ENCODE measurements at places on chromosomes 2 and 18. TPM values are rescaled to one million over a fixed set of nuclear protein-coding genes. Genes with fewer than 3 reads are reported as not detected.

GRCh38 chr2:150612957-150613710 is 125.7 kb upstream of the RND3 start:
- DNase-seq = no peak

DNA sequence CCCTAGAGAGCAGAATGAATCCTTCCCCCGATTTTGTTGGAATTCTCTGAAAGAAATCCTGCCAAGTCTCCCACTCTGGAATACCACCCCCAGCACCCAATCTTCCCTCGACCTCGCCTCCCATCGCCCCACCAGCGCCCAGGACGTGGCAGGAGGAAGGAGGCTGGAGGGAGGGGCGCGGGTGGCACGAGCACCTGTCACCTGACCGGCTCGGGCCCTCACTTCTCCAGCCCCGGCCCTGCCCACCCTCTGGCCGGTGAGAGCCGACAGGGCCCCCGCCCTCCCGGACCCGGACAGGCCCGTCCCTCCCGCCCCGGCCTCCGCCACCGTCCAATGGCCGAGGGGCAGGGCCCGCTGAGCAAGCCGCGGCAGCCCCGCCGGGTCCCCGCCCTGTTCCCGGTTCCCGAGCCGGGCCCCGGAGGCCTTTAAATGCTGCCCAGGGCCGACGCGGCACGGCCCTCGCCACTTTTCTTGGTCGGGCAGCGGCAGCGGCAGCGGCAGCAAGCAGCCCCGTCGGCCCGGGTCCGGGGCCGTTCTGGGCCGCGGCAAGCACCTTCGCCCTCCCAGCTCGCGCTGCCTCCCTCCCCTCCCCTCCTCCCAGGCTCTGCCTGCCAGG is at the start of gene LGALSL:
Gene LGALSL (plus strand): TSS at position 393 of the 616 bp plus-strand sequence. CDS start 384 bp downstream, outside the sequence.
- peak; percentile 55 for DNase-seq

DNA sequence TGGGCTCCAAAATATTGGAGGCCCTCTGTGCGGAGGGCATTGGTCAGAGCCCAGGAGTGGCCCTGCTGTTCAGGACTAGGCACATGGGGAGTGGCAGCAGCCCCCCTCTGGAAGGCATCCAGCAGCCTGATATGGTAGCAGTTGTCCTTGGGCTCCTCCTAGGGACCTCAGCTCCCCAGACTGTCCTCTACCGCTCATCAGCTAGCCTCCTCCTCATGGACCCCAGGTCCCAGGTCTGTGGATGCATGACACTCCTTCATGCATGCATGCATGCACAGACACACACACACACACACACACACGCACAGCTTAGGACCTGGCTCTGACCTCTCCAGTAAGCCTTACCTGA is 15.4 kb upstream of the ATP6V1B1 start:
- no peak for DNase-seq

GRCh38 chr2:238448031-238448955 is 21.6 kb downstream of the ASB1 start:
- DNase-seq = no peak

DNA sequence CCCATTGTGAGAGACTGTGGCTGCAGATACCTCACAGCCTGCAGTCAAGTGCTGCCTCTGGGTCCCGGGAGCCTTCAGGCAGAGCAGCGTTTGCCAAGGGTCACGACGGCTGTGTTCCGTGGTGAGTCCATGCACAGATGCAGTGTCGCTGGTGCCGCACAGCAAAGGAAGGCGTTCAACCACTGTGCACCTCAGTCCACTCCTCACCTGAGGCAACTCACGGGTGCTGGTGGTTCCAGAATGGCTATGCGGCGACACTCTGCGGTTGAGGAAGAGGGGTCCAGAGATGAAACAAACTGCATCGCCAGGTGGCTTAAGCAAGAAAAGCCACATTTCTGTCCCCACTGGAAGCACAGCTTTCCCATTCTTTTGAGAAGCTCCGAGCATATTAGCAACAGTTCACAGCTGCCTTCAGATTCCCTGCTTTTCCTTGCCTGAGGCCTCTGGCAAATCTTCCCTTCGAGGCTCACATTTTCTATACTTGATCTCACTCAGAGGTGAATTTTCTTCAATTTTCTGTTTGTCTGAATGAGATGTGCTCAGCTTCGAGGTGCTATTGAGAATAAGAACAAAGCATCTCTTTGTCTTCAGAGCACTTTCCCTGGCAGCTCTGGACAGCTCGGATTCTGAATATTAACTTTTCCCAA is 208.8 kb upstream of the TWIST2 start:
- no peak for DNase-seq

- no peak for DNase-seq
Measured at GRCh38 chr2:44959855-44960254, 18.4 kb downstream of the SIX3 start.

DNA sequence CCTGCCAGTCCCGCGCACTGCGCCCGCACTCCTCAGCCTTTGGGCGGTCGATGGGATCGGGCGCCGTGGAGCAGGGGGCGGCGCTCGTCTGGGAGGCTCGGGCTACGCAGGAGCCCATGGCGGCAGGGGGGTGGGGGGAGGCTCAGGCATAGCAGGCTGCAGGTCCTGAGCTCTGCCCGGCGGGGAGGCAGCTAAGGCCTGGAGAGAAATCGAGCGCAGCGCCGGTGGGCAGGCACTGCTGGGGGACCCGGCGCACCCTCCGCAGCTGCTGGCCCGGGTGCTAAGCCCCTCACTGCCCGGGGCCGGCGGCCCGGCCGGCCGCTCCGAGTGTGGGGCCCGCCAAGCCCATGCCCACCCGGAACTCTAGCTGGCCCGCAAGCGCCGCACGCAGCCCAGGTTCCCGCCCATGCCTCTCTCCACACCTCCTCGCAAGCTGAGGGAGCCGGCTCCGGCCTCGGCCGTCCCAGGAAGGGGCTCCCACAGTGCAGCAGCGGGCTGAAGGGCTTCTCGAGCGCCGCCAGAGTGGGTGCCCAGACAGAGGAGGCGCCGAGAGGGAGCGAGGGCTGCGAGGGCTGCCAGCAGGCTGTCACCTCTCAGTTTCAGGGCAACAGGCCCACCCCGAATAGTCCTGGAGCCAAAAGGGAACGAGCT is 74.1 kb downstream of the PSMG2 start:
- DNase-seq = no peak

DNA sequence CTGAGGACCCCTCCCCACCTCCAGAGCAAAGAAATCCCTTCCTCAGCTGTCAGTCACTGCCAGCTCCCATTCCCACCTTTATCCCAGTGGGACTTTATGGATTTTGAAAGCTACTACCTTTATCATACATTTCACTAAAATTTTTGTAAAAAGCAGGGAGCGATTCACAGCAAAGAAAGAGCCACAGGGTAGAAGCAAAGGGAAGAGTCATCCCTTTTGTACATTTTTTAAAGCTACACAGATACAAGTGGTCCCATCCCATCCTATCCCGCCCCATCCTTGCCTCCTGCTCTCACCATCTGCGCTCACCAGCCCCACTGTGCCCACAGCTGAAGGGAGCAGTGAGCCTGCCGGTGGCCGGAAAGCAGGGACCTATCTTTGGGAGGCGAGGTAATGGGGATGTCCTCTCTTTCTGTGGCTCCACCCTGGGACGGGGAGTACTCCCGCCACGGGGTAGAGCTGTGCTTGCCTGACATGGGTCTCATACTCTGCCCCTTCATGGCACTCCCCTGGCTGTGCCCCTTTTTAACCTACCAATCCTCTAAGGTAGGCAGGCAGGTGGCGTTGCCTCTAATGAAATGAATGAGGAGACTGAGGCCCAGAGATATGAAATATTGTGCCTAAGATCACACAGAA is 13.2 kb downstream of the SH2D6 start:
- DNase-seq = no peak

- no peak for DNase-seq
Measured at GRCh38 chr2:98300141-98300874, 45.9 kb upstream of the CNGA3 start.

DNA sequence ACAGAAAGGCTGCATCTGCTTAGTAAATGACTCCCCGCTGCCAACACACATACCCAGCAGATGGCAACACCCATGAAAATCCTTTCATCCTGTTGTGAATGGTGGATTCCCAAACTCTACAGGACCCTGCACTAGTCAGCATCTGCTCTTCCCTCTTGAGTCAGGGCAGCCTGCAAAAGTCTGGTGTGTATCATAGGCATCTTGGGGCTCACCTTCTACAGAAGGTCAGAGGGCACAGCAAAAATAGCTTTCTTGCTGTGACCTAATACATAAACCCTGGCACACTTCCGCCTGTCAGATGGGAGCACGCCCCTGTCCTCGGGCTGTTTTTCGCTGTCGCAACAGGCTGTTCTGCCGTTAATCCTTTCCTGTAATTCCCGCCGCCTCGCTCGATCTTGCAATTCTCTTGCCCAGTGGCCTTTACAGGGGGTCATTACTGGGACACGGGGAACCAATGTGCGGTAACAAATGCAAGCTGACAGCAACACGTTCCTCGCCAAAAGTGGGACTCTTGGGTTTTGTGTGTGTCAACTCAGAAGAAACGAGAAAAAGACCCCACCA is 19.9 kb upstream of the SCYGR1 start:
- DNase-seq = peak; percentile 93

DNA sequence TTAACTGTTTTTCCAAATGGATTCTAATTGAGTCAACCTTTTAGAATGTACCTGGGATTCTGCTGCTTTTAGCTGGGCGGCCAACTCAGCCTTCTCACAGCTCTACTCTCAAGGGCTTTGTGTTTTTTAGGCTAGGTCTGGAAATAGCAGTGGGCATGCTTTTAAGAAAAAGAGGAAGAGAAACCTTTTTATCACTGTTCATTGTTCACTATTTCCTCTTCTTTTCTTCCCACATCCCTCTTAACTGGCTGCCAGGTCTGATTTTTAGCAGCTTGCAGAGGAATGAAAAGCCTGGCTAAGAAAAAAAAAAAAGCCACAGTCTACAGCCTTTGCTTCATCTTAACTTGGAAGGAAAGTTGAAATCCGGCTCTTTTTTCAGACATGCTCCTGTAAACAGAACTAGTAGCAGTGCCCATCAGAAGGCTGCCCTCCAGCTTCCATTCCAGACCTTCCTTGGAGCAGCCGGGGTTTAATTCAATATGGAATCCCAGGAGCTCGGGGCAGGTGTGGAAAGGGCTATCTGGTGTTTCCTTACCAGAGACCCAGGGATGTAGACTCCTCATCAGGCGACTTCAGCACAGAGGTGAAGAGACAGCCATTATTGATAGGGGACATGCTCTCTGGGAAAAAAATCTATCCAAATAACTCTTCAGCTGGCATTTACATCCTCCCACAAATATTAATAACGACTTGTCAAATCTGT is 230.7 kb downstream of the MYO3B start:
- no peak for DNase-seq

DNA sequence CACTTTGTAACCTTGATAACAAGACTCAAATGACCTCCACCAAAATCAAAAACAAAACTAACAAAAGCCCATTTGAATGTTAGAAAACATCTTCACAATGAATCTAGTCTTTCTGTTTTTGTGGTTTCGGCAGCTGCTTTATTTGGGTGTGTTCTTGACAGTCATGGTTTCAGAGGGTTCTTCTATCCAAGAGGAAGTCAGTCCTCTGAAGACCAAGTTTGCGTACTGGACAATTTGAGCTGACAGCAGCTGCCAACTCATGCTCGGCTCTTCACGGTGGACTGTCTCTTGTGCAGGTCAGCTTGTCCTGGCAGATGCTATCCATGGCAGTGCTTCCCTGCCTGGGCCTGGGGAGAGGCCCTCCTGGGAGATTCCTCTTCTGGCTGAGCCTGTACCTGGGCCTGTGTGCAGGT is 91.0 kb downstream of the TMEM17 start:
- no peak for DNase-seq

DNA sequence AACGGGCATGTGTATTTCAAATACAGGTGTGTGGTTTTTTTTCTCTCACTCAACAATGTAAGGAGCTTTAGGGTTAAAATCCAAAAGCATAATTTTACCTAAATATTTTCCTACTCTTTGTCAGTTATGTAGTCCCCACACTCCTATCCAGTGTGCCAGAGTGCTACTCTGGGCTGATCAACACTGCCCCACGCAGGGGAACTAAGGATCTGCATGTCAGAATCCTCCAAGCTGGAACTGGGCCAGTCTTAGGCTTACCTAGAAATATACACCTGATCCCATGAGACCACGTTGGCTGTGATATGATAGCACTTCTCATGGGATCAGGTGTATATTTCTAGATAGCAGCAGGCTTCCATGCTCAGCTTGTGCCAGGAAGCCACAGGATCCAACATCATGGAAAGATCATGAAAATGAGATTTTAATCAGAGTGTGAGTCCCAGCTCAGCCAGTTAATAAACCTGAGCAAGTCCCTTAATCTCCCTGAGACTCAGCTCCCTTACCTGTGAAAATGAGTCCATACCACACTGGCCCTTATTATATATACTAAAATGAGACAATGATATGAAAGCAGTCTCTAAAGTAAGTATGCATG is 29.7 kb downstream of the CCDC141 start:
- peak; percentile 38 for DNase-seq

- no peak for DNase-seq
Measured at GRCh38 chr2:226981791-226982326, 146.0 kb downstream of the RHBDD1 start.

DNA sequence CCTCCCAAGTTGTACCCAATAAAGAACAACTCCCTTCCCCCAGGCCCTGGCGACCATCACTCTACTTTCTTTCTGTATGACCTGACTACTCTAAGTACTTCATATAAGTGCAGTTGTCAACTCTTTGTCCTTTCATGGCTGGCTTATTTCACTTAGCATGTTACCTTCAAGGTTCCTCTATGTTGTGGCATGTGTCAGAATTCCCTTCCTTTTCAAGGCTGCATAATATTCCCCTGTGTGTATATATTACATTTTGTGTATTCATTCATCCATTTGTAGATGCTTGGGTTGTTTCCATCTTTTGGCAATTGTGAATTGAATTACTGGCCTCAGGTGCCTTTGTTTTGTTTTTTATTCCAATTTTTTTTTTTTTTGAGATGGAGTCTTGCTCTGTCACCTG is 181.9 kb upstream of the RAB12 start:
- no peak for DNase-seq

The AMER3 gene
- total RNA-seq = not detected

The AKAIN1 gene
- not detected for total RNA-seq

The ABCB6 gene
- total RNA-seq = 67.7 TPM

The EML6 gene
- 0.09 TPM for total RNA-seq

The RPRD1A gene
- total RNA-seq = 76.0 TPM

The MARCHF4 gene
- total RNA-seq = 1.7 TPM

The C2orf15 gene
- 0.27 TPM for total RNA-seq

The LINC00305 gene
- total RNA-seq = not detected

The UBE2E3 gene
- total RNA-seq = 60.7 TPM

The CNDP1 gene
- not detected for total RNA-seq

The ATP6V1B1 gene
- 2.3 TPM for total RNA-seq

The CRYBA2 gene
- total RNA-seq = not detected

The SMAD7 gene
- 2.1 TPM for total RNA-seq

The DNAH7 gene
- total RNA-seq = 0.20 TPM

The ALKAL2 gene
- not detected for total RNA-seq
